ENCODE measurements at places on chromosomes 1 and 21.

DNA sequence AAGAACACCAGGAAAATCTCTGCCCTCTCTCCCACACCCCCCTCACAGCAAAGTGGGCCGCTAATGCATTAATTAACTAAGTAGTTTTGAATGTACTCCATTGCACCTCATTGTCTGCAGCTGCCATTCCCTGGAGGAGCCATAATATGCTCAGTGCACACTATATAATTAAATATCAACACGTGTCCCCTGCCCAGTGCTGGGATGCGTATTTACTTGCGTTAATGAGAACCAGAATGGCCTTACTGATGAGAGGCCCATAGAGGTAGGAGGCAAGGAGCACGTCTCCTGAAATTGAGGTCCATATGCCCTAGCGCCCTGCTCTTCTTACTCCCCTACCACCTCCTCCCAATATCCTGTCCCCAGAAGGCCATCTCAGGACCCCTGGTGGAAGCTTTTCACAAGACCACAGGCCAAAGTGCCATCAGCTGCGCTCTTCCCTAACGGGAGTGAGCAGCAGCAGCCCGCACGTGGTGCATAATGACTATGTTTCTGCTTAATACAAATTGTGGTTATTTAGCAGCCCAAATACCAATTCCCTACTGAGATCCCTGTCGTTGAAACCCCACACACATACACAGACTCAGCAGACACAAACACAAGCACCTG lies 76.8 kb downstream of the PLXNA2 start:
- no peak for DNase-seq

- DNase-seq, result no peak
Observed at GRCh38 chr1:20080441-20081352, 10.7 kb downstream of the PLA2G5 start.

DNA sequence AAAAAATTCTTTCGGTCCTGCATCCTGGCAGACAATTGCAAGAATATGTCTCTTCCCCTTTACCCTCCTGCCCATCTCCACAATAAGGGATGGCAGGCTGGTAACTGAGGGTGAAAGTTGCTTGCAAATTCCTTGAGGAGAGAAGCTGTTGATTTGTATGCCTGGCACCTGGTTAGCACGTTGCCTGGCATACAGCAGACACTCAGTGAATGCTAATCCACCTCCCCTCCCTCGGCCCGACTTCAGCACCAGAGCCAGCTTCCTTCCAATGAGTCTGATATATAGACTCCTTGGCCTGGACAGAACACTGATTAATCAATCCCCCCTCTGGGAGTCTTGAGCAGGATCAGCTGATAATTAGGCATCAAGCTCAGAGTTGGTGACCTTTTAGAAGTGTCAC lies 39.1 kb downstream of the KCNC4 start:
- no peak for DNase-seq

DNA sequence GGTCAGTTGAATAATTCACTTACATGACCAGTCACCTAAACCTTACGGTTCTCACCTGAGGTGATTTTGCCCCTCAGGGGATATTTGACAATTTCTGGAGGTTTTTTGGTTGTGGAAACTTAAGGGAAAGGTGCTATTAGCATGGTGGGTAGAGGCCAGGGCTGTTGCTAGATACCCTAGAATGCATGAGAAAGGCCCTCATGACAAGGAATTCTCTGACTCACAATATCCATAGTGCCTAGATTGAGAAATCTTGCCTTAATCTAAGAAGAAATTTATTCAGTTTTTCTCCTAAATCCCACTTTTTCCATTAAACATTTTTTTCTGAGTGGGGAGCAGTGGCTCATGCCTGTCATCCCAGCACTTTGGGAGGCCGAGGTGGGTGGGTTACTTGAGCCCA lies 119.7 kb downstream of the TGFB2 start:
- no peak for DNase-seq

DNA sequence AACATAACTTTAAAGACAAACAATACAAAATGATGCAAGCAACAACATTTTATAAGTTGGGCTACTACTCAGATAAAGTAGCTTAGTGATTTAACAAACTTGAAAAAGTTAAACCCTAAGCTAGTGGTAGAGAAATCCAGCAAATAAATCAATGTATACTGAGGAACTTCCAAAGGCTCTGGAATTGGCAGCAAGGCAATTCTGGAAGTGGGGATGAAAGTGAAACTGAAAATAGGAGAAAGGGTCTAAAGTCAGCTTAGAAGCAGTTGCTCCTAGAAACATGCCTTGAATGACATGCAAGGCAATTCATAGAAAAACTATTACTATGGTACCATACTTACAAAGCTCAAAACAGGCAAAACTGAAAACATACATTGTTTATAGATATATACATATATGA lies 90.0 kb upstream of the CAMK1G start:
- no peak for DNase-seq

DNA sequence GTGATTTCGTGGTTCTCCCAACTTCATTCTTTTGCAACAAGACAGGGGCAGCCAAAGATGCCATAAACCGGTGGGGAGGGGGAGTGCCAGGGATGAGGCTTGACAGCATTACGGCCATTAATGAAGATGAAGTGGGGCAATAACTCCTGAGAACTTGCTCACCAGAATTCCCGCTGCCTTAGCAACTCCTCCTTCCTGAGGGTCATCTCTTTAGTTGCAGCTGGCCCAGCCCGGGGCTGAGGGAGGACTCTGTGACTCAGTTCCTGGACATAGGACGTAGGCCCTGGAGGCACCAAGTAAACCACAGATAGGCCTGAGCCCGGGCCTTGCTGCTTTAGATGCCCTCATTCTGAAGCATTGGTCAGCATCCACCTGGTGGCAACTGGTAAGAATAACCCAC lies 330.2 kb downstream of the RRAGC start:
- no peak for DNase-seq

- no peak for DNase-seq
Observed at GRCh38 chr1:223244366-223245103, 101.5 kb upstream of the TLR5 start.

- no peak for DNase-seq
Observed at GRCh38 chr1:106292130-106292529, 764.3 kb upstream of the PRMT6 start.

DNA sequence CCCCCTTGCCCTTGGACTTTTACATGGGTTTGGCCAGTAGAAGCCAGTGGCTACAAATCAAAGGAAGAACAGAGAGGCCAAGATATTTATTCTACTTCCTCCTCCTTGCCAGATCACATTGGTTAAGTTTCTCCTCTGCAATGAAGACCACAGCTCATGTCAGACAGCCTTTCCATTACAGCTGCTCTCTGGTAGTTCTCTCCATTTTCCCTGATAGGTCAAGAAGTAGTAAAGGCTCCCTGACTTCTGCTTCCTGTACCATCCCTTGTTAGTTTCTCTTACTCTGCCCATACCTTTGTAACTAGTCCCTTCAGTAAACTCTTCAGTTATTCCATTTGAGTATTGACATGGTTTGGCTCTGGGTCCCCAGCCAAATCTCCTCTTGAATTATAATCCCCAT lies 27.8 kb downstream of the NME7 start:
- no peak for DNase-seq

GRCh38 chr1:86197206-86197855 lies 40.8 kb upstream of the COL24A1 start:
- peak; percentile 3 for DNase-seq

DNA sequence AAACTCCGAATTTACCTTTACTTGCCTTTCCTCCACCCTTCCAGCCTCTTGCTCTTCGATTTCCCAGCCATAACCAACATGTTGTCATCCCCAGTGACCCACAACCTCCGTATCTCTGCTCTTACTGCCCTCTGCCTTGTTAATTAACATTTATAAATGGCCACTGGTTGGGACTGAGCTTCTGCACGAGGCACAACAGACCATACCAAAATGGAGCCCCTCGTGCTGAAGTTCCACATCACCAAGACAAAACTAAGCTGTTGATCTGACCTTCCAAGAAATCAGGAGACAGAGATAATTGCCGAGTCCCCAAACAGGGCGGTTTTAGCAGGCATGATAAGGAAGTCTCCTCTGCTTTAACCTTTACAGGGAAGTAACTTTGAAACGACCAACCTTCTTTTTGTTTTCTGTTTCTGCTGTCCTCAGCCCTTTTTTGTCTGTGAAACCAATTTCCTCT lies 71.9 kb downstream of the NMNAT2 start:
- DNase-seq, result no peak

GRCh38 chr1:245319094-245319493 lies 164.3 kb downstream of the KIF26B start:
- DNase-seq, result no peak

DNA sequence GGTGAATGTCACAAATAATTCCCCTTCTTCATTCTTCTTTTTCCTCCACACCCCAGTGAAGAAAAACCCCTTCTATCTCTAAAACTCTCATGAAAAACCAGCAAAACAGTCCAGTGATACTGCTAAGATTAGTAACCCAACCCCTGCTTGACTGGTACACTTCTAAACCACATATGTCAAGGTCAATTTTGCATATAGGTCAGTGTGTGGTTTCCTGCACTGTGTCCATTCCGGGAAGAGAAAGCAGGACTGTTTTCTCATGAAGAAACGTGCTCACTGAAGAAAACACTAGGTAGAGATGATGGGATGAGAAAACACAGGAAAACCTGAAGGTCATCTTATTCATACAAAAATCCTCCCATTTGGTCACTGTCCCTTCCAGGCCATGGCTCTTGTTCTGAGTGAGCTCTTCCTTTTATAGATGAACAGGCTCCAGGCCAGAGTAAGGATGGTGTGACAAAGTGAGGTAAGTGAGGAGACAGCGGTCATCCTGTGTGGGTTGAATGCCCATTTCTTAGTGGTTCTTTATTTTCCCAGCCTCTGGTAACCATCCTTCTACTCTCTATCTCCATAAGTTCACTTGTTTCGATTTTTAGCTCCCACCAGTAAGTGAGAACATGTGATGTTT lies 122.7 kb downstream of the FASLG start:
- DNase-seq, result no peak
